ENCODE measurements at places on chromosomes 11 and 22.
A peak's percentile ranks its signal among the peaks of the same experiment; 100 is the strongest.

DNA sequence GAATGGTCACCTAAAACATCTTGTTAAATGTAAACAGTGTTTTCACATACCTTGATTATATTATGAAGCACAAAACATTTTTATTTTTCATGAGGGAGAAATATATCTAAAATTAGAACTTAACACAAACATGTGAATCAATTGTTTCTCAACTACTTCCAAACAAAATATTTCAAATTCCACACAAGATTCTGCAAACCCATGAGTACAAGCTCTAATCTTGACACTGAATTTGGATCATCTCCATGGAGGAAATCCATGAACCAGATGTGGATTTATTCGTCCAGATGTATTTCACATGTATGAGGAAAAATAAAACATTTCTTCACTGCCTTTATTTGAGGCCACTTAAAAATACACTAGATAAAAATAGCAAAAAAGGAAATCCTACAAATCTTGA, 184.2 kb downstream of the SBF2 start:
- DNase-seq: no peak

DNA sequence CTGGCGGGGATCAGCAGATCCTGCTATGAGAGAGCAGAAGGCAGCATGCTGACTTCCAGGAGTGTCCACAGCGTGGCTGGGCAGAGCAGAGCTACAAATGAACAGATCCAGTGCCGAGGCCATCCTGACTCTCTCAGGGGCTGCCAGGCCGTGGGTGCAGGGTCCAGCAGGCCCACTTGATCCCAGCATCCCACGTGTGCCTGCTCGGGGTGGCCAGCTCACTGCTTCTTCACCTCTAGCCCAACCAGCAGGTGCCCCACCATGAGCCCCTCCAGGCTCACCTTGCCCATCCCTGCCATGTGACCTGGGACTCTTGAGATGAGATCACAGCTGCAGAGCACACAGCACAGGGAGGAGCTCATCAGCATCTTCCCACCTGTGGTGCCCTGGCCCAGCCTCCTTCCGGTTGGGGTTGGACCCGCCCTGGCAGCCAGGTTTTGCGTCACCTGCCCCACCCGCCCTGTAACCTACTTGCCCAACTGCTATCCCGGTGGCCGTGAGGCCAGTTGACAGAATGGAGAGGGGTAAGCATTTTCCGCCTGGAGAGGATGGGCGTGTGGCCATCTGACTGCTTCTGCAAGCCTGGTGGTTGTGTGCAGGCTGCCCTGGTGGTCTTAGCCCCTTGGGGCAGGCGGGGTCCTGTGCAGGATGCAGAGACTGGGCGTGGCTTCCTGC, 11.0 kb downstream of the TANGO2 start:
- no peak for DNase-seq

GRCh38 chr11:129722529-129722928, 93.1 kb upstream of the TMEM45B start:
- no peak for DNase-seq

GRCh38 chr11:35932681-35933319, 11.1 kb upstream of the LDLRAD3 start:
- no peak for DNase-seq

GRCh38 chr11:33064033-33064825, 24.9 kb downstream of the TCP11L1 start:
- DNase-seq: no peak

DNA sequence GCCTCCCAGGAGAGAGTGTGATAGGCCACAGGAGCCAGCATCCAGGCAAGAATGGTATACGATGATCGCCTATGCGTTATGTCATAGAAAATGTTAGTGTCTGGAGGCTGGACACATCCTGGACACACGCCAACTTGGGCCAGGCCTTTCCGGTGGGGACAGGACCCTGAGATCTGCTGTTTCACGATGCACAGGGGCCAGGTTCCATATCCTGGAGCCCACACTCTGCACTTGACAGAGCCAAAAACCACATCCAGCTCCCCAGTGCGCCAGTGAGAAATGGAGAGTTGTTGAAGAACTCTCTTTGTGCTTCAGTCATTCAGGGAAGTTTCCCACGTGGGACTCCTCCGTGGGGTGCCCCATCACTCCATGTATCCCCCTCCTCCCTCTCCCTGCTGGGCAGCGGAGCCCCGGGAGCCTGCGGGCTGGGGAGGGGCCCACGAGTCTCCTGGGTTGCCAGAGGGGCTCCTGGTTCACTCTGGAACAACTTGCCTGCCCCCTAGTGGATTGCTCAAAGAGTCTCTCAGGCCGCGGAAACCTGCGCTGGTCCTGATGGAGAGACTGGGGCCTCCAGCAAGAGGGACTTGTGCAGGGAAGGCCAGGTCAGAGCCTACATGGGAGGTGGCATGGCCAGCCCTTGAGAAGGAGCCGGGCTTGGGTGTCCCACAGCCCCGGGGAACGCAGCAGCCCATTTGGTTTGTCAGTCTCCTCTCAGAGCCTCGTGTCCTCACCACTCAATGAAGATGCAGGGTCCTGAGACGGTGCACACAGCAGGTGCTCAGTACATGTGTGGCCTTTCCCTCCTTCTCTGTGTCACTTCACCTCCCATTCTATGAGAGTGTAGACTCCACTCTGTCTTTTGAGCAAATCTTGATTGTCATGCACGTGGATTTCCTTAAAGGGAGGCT, 10.2 kb upstream of the LRRC32 start:
- peak; percentile 80 for DNase-seq

- DNase-seq: no peak
Measured at GRCh38 chr22:50186761-50187523, 1.2 kb downstream of the TRABD start.

DNA sequence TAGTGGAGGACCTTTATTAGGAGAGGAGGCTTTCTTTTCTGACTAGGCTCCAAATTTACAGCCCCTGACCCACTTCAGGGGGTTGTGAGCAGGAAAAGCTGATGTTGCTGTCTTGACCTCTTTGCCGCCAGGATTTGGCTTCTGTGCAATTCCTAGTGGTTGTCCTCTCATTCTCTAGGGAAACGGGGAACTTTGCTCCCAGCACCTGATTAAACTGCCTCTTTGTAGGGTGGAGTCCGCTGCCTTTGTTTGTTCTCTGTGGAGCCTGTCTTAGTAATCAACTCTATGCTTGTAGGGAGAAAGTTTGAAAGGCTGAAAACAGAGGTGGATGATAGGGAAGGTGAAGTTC, 16.3 kb downstream of the CTNND1 start:
- DNase-seq: no peak

GRCh38 chr22:24007253-24008021, 2.2 kb upstream of the GSTT4 start:
- no peak for DNase-seq

DNA sequence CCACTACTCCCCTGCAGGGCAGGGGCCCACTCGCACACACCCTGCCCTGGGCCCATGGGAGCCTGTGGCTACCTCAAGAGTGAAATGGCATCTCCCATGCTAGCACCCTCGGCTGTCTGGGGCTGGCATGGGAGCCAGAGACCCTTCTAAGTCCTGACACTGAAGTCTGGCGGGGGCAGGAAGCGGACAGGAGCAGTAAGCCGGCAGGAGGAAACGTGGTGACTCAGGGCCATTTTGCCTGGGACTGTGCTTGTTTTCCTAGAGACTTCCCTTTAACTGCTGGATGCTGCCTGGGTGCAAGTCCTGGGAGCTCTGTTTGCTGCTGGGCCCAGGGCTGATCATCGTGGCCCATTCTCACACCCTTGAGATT, 16.8 kb downstream of the RELT start:
- no peak for DNase-seq

DNA sequence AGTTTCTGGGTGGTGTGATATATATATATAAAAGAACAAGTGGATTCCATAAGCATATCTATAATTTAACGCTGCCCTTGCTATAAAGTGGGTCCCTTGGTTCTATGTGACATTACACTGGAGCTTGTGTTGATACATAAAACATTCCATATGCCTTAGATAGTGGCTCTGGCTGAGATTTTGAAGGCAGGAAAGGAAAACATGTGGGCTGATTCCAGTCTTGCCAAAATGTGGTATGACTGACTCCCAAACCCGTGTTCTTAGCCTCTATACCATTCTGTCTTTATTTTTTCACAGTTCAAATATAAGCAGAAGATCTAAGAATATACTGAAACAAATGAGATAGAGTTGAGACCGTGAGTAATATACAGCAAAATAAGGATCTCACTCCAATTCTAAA, 522.8 kb upstream of the LRRC4C start:
- DNase-seq: no peak

DNA sequence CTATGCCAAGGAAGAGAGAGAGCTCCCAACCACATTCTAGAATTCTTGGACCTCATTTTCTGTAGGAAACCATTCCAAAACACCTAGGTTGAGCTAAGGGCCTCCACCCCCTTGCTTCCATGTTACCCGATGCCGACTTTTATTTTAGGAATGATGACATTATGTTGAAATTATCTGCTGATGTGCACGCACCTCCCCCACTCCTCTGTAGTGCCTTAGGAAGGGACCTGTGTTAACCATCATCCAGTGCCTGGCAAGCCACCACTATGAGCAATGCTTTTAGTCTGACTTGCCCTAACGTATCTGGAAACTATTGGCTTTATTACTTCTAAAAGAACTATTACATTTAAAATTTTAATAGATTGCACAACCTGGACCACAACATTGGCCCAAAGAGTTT, 42.1 kb downstream of the NCAPD3 start:
- no peak for DNase-seq

DNA sequence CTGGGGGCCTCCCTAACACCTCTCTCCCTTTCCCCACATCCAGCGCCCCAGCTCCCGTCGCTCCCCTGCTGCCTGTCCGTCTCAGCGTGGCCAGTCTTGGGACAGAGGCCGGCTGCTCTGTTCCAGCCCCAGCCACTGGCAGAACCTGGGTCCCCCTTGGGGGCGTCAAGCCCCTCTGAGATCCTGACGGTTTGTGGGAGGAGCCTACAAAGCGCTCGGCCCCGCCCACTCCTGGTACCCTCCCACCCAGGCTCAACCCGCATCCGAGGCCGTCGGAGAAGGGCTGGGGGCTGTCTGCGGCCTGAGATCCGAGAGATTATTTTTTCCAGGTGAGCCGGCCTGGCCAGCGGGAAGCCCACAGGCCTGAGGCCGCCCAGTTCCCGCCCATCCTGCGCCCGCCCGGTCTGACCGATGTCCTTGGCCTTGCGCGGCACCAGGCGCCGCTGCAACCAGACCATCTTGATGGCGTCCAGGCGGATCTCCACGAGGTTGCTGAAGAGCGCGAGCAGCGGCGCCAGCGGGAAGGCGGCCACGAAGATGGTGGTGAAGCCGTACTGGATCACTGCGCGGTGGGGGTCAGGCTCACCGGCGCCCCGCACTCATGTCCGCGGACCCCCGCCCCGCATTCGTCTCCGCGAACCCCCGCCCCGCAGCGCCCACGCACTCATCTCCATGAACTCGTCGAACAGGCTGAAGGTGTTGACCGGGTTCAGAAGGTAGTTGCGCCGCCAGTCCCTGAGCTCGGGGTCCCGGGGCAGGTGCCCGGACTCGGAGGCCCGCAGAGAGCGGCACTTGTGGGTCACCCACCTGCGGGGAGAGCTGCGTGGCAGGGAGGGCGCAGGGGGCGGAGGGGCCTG, 5.5 kb upstream of the SIGIRR start:
- DNase-seq: no peak

- peak; percentile 29 for DNase-seq
Measured at GRCh38 chr11:2679011-2679676, 20.6 kb downstream of the KCNQ1OT1 start.

DNA sequence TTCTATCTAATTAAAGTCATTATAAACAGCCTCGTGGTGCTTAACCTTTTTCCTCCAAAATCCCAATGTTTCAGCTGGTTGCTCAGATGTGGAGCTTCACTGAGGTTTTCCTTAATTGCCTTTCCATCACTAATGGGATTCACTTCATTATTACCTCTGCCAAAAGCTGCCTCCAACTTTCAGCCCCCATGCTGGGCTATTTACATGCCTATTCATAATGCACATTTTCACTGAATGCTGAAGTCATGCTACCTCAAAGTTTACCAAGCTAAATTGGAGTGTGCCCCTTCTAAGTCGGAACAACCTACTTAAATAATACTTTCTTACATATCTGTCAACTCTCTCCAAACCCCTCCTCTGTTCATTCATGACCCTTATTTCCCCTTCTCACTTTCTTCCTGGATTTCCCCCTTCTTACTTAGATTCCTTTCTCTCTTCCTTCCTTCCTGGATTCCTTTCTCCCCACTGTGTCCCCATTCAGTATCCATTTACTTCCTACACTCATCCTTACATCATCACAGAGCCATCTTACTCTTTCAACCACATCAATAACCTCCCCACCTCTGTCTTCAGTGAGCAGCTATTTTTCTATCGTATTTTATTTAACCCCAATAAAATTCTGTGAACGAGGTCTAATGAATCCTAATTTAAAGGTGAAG, 887.3 kb upstream of the TENM4 start:
- no peak for DNase-seq

DNA sequence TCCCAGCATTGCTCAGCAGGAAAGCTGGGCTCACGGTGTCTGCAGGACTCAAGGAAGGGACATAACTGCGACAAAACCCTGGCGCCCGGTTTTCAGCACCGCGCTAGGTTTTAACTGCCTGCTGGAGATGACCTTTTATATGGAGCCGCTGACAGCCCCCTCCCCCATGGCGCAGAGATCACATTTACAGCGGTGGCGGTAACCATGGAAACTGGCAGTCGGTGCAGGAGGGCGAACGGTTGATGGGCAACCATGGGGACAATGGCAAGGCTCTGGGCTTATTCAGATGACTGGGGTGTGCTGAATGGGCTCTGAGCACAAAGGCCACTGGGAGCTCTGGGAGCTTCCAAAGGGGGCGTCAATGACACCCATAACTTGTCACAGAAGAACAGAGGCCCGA, 37.2 kb downstream of the CELSR1 start:
- no peak for DNase-seq

GRCh38 chr11:1889224-1889930, 2.3 kb downstream of the PRR33 start:
- peak; percentile 67 for DNase-seq

- no peak for DNase-seq
Measured at GRCh38 chr11:1444823-1445422, 41.7 kb downstream of the MOB2 start.

DNA sequence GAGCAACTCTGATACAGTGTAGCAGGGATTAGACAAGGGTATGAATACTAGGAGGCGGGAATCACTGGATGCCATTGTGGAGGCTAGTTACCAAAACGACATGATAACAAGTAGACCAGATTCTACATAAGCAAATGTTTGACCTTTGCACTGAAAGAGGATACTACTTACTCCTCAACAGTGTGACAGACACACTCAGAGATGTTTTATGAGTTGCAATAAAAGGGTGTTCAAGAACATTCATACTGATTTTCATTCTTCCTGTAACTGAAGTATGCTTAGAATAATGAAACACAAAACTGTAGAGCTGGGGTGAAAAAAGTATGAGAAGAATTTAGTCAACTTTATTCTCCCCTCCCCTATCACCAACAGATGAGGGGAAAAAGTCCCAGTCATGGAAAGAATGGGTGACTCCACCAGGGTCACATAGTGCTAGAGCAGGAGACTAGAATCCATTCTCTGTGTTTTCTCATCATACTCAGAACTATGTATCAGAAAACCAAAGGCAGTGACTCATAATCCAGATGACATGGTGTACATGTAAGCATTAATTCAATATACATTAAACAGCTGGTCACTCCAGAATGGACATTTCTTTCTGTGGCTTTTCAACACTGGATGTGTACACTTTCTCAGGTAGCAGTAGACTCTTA, 32.8 kb downstream of the ARHGAP20 start:
- no peak for DNase-seq
